Stimulated activated CD8-positive, alpha-beta memory T cell treated with anti-CD3 and anti-CD28 coated beads, Interleukin-15, amount 100 ng/mL, for 4 hours (primary cell): ENCODE measurements at places on chromosomes 5 and 9.

- no peak for DNase-seq
Measured at GRCh38 chr5:176646707-176647029, 616 bp upstream of the TSPAN17 start.

DNA sequence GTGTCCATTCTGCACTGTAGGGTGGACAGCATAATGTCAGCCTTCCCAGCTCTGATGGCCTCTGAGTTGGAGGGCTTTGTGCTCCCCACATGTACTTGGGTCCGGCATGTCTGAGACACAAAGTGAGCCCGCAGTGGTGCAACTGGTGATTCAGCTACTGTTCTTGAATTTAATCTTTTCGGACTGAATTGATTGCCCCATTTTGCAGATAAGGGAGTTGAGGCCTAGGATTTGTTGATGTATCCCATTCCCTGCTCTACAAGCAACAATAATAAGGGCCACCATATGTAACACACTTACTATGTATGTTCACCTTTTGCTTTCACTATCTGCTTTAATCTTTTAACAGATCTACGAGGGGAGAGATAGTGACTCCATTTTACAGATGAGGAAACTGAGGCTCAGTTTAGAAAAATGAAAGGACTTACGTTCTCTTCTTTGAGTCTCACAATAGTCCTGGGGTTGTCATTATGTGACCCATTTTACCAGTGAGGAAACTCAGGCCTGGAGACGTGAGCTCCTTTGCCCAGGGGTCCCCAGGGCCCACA is 4.5 kb downstream of the GSN start:
- DNase-seq = no peak

- DNase-seq = no peak
Measured at GRCh38 chr5:31688515-31689092, 49.7 kb downstream of the PDZD2 start.

DNA sequence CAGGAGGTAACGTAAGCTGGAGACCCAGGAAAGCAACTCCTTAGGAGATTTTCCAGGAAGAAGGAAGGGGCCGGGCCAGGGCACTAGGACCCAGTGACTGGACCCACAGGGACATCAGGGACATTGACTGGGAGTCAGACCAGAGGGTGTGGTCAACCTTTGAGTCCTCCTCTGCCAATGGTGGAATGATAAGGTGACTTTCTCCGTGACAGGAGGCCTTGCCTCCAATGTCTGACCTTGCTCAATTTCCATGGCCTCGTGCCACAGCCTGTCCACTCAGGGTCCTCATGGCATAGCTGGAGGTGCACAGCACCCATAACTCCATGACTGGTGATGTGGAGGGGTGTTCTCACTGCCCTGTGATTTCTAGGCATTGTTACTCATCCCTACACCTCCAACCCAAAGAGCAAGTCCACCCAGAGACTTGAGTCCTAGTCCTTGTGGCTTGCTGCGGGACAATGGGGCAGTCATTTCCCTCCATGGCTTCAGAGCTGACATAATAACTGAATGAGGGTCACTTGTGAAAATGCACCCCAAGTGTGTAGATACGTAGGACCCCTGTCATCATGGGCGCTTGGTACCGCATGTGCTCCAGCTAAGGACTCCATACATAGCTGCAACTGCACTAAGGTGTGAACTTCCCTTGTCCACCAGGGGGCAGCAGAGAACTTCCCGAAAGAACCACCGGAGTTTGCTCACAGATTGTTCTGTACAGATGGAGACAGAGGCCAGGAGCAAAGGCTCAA is 4.1 kb upstream of the AMBP start:
- DNase-seq = peak; percentile 31

DNA sequence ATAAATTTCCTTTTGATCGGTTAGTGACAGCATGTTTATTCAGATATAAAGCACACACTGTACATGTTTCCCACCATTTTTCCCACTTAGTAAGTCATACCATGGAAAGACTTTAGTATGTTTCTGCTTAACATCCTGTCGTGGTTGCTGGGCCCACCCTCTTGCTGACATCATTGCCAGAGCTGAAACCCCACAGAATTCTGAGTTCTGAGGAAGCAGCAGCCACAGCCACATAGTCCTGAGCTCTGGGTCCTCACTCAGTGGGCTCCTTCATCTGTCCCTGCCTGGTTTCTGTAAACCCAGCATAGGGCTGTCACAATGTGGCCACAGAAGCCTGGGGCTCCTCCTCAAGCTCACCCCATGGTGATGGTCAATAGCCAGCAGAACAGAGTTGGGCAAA is 441.5 kb downstream of the ENC1 start:
- DNase-seq = no peak

DNA sequence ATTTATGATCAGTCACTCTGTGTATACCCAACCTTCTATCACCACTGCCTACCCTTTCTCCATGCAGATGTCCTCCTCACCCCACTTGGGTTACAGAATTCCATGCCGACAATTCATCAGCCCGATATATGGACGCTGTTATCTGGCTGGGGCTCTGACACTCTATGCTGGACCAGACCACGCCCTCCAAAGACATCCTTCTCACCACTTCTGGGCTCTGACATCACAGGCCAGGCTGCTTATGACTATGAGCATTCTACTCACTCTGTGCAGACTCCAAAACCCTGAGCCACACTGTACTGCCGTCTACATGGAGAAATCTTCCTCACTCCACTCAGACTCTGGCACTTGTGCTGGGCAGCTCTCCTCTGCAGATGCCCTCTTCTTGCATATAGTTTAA is 7.6 kb upstream of the AK3 start:
- DNase-seq = no peak

- no peak for DNase-seq
Measured at GRCh38 chr5:61416420-61416819, 84.4 kb downstream of the ZSWIM6 start.

- no peak for DNase-seq
Measured at GRCh38 chr5:124399426-124399961, 346.9 kb downstream of the ZNF608 start.
